ENCODE measurements at places on chromosomes 6 and 20.

- no peak for DNase-seq
Measured at GRCh38 chr6:42251911-42252637, 34.4 kb upstream of the MRPS10 start.

- DNase-seq = no peak
Measured at GRCh38 chr20:59007665-59008511, 834 bp upstream of the CTSZ start.

DNA sequence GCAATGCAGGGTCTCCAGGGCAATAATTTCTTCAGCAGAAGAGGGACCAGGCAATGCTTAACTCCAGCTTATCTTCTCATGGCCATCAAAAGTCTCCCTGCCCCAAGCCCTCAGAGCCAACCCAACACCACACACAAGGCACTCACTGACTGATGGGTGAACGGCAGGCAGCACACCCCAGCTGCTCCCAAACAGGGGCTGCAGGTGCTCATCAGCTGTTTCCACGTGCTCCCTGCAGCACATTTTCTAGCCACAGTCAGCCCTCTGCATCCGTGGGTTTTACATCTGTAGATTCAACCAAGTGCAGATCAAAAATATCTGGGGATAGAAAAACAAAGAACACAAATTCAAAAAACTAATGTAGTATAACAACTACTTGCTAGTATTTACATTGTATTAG is 4.0 kb upstream of the GABRR1 start:
- DNase-seq = no peak

DNA sequence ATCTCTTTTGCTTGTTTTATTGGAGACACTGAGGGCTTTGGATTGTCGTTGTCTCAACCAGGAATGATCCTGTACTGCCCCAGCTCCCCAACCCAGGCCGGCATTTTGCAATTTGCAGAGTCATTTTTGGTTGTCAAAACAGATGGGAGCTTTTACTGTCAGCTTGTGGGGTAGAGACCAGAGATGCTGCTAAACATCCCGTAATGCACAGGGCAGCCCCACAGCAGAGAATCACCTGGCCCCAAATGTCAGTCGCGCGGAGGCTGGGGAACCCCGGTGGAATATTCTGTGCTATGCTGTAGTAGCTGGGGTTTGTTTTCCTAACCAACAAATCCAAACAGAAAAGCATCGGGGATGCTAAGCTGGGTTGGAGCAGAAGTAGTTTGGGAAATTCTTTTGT is 99.7 kb downstream of the TSHZ2 start:
- no peak for DNase-seq

DNA sequence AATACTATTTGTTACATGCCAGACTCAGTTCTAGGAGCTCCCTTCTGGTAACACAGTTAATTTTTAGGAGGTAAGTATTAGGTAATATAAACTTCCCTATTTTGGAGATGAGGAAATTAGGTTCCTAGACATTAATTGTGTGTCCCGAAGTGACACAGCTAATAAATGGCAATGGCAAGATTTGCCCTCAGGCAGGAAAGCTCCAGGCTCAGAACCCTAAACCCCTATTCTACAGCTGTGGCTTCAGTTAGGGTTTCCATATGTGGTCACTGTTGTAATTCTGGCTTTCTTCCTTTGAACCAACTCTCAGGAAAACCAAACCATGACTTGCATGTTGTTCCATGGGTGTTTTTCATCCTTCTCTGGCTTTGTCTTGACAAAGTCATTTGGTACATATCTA is 188.2 kb downstream of the PLCB1 start:
- DNase-seq = no peak

DNA sequence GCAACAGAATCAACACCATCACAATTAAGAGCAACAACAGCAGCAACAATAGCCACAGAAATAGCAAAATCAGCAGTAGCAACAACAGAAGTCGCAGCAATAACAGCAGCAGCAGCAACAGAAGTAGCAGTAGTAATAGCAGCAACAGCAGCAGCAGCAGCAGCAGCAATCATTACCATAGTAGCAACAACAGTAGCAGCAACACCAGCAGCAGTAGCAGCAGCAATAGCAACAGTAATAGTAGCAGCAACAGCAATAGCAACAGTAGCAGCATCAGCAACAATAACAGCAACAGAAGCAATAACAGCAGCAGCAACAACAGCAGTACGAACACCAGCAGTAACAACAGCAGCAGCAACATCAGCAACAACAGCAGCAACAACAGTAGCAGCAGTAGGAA is 39.8 kb downstream of the SLC22A2 start:
- DNase-seq = no peak

DNA sequence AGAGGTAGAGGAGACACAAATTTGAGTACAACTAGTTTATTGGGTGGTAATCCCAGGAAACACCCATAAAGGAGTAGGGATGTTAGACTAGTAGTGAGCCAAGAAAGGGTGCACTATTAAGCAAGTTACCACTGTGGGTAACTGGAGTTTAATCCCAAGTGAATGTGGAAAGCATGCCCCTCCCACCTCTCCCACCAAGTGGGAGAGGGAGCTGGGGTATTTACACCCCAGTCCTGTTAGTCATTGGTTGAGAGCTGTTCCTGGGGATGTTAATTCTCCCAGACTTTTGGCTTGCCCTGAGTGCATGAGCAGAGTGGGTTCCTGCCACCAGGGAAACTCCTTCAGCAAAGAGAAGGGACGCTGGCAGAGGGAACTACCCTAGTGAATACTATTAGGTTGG is 49.2 kb upstream of the ZFP64 start:
- DNase-seq = no peak

DNA sequence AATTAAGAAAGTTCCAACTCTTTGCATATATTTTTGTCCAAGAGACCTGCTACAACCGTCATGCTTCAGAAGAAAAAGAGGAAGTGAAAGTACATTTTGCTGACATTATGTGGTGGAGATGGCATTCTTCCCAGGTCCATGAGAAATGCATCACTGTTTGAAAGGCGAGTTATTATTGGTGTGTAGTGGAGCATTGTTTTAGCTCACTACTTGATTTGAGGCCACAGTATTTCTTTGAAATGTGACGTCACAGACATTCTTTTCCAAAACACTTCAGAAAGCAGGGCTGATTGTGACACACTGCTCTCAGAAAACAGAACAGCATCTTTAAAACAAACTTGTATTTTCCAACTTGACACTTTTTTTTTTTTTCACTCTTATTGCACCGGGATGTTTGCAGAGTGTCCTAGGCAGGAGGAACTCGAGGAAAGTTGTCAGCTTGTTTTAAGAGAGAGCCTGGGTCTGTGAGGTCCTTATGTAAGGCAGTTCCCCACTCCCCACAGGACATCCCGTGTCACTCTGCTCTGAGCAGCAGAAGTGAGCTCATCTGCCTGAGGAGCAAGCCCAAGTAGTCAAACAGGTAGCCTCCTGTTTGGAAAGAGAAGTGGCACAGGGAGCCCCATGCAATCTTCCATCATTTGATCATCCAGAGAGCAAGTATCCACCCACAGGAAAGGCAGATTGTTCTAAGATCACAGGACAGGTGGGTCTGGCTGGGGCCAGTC is 1.1 kb downstream of the SPTLC3 start:
- peak; percentile 4 for DNase-seq

DNA sequence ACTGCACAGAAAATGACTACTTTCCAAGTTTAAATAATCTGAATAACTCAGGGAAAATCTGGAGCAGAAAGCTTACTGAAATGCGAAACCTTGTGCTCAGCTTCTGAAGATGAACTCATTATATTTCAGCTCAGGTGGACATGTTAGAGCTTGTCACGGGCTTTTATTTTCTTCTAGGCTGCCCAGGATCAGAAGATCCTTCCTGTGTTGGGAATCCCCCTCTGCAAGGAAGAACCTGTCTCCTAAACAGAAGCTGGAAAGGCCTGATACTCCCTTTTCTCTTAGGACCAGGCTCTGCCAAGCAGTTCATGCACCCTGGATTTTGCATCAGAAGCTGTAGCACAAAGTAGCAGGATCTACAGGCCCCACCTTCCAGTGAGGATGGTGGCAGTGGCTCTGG is 5.1 kb upstream of the SLC2A12 start:
- no peak for DNase-seq

DNA sequence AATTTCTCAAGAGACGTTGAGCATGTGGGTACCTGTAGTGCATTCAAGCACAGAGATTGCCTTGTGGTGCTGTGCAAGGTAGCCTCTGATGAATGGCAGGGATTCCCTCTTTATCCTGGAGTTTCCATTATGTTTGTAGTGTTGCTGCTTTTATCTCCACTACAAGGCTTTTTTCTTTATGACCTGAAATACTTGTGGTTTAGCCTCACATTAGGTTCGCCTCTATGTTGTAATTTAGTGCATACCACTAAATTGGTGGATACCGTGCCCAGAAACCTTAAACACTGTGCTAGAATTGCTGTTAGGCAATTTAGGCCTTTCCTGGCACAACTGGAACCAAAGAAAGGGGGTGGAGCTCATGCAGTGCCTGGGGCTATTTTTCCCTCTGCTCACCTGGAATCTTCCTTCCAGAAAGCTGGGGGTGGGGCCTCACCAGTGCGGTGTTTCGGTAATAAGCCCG is 76.8 kb downstream of the NCOA7 start:
- DNase-seq = no peak

- DNase-seq = no peak
Measured at GRCh38 chr6:110864824-110865223, 9.8 kb upstream of the AMD1 start.

DNA sequence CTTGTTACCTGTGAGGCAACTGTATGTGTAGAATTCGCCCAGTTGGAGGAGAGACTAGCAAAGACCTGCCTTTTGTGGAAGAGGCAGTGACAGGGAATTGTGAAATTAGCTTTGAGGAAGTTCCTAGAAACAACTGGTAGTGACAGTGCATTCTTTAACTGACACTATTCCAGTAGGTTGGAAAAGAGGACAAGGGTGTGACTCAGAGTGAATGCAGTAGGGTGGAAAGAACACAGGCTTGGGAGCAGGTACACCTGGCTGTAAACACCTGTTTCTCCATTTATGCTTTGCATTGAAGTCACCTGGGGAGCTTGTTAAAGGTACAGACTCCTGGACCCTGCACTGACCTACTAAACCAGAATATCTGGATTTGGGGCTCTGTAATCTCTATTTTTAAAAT is 295.7 kb downstream of the PHACTR1 start:
- no peak for DNase-seq

DNA sequence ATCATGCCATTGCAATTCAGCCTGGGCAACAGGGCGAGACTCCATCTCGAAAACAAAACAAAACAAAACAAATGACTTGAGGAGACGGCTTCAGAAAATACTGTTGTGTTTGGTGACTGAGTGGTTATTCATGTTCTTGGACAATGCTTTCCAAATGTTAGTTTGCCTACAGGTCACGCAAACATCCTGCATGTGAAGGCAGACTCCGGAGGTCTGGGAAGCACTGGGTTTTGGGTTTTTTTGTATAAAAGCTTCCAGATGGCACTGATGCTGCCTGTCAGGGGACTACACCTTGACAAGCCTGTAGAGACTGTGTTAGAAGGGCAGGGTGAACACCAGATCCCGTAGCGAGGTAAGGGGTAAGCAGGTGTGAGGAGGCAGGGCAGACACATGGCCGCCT is 81.7 kb downstream of the THBS2 start:
- no peak for DNase-seq

DNA sequence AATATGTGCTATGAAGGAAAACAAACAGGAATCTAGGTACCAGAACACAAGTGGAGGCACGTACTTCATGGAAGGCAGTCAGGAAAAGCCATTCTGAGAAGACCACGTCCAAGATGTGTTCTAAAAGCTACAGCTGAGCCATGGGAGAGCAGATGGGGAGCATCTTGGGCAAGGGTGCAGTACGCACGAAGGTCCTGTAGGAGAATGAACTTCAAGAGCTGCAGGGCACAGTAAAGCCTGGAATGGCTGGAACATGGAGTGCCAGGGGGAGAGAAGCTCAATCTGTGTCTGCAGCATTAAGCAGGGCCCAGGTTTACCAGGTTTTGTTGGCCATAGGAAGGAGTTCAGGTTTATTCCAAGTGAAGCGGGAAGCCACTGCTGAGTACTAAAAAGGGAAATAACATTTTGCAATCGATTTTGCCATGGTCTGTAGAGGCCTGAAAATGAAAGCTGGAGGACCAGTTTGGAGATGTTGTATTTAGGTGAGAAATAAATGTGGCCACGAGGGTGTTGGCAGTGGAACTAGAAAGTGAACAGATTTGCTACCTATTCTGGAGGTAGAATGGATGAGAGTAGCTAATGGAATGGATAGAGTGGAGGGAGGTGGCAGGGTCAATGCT is 29.9 kb downstream of the ADTRP start:
- no peak for DNase-seq

GRCh38 chr6:95408111-95408510 is 169.2 kb upstream of the MANEA start:
- DNase-seq = no peak

- DNase-seq = no peak
Measured at GRCh38 chr6:157685596-157686280, 137.3 kb upstream of the SNX9 start.

DNA sequence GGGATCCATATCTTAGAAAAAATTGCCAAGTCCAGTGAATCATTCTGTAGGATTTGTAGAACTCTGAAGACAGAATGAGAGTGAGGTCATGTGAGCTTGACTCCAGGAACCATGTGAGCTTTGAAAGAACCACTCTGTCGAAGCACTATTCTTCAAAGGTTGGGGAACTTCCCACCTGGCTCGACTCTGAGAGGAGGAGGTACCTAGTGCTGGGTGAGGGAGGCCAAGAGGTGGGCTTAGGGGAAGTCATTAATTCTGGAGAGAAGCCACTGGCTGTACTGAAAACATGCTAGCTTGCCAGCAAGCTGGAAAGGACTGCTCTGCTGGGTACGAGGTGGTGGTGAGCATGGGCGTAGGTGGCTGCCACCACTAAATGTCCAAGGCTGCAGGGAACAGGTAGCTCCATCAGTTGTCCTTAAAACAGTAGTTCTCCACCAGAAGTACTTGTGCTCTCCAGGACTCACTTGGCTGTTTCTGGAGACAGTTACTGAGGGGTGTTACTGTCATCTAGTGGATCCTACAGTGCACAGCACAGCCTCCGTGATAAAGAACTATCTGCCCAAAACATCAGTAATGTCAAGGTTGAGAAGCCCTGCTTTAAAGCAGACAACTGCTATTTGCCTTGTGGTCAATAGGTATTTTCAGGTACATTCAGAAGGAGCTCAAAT is 34.7 kb upstream of the SYNJ2 start:
- peak; percentile 8 for DNase-seq

DNA sequence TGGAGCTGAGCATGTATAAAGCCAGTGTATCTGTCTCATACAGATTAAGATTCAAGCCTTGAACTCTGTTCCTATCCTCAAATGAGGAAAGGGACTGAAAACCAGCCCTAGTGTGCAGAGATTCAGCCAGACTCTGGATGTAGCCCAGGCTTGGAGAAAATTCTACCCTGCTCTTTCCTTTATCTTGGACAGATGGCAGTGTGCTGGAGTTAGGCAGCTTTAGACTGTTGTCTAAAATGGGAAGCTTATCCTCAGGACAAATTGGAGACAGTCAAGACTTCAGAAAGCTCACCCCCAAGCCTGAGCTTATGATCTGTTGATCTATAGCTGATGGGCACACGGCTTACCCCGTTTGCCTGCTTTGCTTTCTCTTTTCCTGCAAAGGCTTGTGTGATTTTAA is 1057.6 kb downstream of the KIF16B start:
- DNase-seq = no peak

GRCh38 chr20:63652192-63652980 is 838 bp downstream of the STMN3 start:
- peak; percentile 18 for DNase-seq

GRCh38 chr20:54257071-54257816 is 49.4 kb downstream of the PFDN4 start:
- DNase-seq = no peak
